GM04503 (cell line): ENCODE measurements at places on chromosomes 3 and 15.

DNA sequence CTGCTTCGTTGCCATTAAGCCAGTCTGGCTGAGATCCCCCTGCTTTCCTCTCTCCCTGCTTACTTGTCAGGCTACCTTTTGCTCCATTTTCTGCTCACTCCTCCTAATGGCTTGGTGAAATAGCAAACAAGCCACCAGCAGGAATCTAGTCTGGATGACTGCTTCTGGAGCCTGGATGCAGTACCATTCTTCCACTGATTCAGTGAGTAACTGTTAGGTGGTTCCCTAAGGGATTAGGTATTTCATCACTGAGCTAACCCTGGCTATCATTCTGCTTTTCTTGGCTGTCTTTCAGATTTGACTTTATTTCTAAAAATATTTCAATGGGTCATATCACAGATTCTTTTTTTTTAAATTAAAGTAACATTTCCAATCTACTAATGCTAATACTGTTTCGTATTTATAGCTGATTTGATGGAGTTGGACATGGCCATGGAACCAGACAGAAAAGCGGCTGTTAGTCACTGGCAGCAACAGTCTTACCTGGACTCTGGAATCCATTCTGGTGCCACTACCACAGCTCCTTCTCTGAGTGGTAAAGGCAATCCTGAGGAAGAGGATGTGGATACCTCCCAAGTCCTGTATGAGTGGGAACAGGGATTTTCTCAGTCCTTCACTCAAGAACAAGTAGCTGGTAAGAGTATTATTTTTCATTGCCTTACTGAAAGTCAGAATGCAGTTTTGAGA lies 25.0 kb downstream of the CTNNB1 start:
- peak; percentile 72 for DNase-seq

GRCh38 chr3:42289026-42289425 lies 23.0 kb upstream of the CCK start:
- no peak for DNase-seq

GRCh38 chr3:16311960-16312451 lies 47.0 kb downstream of the OXNAD1 start:
- no peak for DNase-seq

DNA sequence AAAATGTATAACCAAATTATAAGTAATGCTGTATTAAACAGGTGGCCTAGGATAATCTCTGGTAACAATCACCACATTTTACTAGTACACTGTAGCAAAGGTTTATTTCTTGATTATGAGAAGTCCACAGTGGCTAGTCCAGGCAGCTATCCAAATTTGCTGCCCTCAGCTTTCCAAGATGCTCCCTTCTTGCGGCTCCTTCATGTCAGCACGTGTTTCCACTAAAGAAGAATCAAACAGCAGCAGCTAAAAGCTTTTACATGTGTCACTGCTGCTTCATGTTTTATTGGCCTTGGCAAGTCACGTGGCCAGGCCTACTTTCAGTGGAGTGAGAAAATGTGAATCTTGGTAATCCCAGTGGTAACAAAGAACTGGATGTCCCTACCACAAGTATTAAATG lies 5.6 kb upstream of the RBMS3 start:
- DNase-seq = no peak

GRCh38 chr3:58989163-58989562 lies 60.7 kb downstream of the CFAP20DC start:
- no peak for DNase-seq

DNA sequence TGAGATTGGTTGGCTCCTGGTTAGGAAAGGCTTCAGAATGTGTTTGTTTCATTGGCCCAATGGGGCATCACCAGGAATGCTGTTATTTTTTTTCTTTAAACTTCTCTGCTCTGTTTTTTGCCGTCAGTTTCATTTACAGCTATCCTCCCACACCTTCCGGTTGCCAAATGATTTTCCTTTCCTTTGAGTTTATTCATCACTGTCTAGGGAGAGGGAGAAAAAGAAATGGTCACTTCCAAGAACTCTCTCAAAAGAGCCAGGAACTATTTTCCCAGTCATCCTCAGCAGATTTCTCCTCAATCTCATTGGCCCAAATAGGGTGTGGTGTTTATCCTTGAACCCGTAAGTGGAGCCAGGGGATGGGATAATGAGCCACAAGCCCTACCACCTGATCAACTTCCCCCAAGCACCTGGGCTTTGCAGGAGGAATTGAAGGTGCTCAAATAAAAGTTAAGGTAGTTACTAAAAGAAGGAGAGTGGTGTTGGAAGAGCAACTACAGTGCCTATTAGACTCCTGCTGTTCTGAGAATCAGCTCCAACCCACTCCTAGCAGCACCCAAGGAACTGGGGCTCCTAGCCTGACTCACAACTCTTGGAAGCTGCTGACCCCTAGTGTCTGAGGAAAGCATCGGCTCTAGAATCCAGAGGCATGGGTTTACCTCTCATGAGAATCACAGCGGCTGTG lies 183.8 kb upstream of the IL12A start:
- DNase-seq = no peak

DNA sequence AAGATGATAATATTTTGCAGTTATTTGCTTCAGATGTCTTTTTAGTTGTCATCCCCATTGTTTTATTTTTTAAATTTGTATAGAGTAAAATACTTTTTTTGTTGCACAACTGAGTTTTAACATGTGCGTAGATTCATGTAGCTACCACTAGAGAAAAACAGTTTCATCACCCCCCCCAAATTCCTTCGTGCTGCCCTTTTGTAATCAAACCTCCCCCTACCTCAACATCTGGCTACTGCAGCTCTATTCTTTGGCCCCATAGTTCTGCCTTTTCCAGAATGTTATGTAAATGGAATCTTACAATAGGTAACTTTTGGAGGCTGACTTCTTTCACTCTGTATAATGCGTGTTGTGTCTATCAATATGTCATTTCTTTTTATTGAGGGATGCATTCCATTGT lies 232.0 kb upstream of the RASGRP1 start:
- DNase-seq = no peak

DNA sequence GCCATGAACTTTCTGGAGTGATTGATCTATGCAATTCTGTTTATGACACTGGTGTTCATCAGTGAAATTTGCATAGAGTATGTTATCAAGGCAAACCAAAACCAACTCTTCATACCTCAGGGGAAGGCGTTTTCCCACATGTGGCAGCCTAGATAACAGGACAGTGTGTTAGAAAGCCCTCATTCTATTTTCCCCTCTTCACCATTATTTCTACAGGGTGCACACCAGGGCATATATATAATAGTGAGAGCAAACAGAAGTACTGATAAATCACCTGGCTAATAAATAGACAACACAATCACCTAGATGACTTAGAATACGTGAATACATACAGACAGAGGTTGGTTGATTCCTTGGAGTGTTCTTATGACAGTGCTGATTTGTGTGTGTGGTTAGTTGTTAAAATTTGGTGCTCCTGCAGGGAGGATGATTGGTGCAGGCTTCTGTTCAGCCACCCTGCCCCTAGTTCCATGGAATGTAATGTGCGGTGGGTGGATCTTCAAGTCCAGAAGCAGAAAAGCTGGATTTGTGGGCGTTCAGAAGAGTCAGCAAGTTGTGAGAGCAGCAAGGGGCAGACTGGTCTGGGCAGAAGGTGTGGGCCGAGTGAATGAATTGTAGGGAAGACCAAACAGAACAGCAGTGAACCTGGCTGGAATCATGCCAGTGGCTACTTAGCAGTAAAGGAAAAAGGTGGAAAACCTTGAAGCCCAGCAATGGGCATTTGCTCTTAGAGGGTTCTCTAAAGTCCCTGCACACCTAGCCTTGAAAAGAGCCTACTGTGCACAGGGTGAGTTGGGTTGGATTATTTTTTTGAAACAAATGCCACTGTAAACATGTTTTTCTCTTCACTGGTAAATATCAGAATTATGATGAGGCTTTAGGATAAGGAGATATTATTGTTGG lies 11.7 kb upstream of the RARRES1 start:
- no peak for DNase-seq

- DNase-seq = no peak
Observed at GRCh38 chr15:78550815-78551214, 10.6 kb downstream of the PSMA4 start.

GRCh38 chr3:102576651-102577050 lies 141.8 kb downstream of the ZPLD1 start:
- DNase-seq = no peak

GRCh38 chr3:45881078-45882022 lies 5.0 kb upstream of the CCR9 start:
- no peak for DNase-seq

DNA sequence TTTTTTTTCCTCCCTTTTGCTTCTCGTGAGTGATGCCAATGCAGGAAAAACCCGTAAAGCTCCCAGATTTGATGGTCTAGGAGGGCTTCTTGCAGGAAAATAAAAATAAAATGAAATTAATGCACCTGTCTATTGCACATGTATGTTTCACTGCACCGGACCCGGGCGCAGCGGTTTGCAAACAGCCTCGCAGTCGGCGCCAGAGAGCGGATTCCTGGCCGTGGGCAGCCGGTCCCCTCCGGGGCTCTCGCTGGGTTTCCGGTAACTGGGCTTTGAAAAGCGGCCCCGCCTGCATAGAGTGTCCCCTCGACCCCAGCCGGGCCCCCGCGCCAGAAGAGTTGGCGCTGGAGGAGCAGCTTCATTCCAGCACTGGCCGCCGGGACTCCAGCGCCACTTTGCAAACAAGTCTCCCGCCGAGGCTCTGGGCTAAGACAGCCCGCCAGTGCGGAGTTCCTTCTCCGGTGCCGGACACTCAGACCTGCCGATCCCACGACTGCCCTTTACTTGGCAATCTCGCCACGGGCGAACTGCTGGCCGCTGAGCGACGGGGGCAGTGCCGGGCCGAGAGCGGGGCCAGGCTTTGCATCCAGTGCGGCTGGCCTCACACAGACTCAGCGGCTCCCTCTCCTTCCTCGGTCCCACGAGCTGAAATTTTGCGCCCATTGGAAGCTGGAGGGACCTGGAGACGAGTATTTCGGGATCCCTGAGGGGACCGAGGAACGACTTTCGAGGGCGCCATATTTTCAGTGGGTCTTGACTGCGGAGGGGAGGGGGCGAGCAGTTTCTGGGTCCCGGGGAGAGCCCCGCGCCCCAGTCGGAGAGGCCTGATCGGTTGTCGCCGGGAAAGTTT lies 225.9 kb upstream of the C2CD4B start:
- peak; percentile 9 for DNase-seq

- no peak for DNase-seq
Observed at GRCh38 chr3:183478501-183478900, 50.1 kb upstream of the MCF2L2 start.

DNA sequence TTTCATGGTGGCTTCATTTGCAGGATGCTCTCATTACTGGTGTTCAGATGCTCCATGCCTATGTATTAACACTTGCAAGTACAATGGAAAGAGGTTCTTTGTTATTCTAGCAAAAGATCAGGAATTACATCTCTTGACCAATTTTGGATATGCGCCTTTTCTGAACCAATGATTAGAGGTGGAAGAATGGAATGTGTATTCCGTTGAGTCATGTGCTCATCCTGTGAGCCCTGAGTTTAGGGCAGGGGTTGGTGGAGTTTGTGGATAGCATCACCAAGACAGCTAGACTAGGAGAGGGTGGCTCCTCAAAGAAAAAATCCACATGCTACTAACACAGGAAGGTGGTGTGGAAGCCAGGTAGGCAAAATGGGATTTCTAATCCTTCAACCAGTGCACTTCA lies 80.7 kb upstream of the SLC25A26 start:
- no peak for DNase-seq

DNA sequence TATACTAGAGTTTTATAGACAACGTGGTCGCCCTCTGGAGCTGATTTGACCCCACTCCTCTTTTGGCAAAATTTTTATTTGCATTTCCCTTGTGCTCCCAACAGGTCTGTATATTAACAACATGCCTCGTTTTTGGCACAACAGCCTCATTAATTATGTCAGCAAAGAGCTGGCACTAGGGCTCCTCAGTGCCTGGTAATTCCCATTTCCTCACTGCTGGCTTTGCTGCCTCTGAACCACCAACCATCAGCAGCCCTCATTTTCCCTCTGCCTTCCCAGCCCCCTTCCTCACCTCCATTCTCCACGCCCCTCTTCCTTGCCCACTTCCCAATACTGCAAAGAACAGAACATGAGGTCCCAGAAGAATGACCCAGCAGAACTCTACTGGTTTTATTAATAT lies 204.8 kb downstream of the ABHD5 start:
- no peak for DNase-seq

DNA sequence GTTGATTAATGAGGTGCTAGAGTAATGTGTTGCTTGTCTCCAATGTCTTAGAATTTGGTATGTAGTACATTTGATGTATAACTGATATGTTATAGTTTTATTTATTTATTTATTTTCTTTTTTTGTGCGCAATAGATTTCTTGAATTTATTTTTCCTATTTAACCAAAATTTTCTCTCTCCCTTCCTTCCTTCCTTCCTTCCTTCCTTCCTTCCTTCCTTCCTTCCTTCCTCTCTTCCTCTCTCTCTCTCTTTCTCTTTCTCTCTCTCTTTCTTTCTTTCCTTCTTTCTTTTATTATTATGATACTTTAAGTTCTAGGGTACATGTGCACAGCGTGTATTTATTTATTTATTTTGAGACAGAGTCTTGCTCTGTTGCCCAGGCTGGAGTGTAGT lies 256.2 kb upstream of the TBL1XR1 start:
- DNase-seq = no peak

GRCh38 chr3:34571714-34572113 lies 773.3 kb downstream of the PDCD6IP start:
- DNase-seq = no peak

DNA sequence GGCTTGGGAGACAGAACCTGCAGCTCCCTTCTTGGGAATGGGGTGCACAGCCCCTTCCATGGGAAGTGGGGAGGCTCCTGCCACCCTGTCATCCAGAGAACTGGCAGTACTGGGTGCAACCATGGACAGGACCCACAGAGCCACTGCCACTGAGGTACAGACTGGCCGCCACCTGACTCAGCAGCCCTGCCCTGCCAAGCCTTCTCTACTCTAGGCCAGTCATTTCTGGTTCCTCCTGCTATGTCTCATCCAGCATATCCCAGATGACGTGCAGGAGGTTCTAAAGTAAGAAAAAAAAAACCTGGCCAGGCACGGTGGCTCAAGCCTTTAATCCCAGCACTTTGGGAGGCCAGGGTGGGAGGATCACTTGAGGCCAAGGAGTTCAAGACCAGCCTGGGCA lies 76.9 kb upstream of the RPL32 start:
- DNase-seq = no peak

DNA sequence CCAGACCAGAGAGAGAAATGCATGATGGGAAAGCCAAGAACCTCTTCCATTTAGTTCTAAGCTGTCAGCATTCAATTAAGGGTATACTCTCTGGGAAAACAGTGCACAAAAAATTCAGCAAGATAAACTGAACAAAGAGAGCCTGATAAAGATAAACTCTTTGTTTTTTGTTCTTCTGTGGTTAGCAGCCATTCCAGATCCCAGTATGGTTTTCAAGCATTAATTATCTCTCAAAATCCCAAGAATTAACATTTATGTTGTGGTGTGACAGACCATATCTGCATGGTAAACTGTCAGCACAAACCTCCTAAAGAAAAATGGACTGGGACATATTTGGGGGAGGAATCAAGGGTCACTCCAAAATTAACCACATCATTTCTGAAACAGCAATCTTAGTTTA lies 124.0 kb upstream of the LRRN1 start:
- DNase-seq = no peak

- no peak for DNase-seq
Observed at GRCh38 chr3:163273694-163274093, 1777.1 kb downstream of the OTOL1 start.
